Activated CD4-positive, alpha-beta T cell treated with anti-CD3 and anti-CD28 coated beads, Interleukin-2, amount 10 ng/mL, durations not matched to agents 7 days and 5 days (primary cell): ENCODE measurements at places on chromosomes 13 and 19.

- H3K4me1 ChIP-seq = peaks cover 24% of the 10 kb centered on the region
- peaks cover 33% of the 10 kb centered on the region for H3K36me3 ChIP-seq
- H3K27ac ChIP-seq = no peak overlapping the region
Measured at GRCh38 chr19:12202250-12202649, 39.4 kb downstream of the ZNF136 start.

DNA sequence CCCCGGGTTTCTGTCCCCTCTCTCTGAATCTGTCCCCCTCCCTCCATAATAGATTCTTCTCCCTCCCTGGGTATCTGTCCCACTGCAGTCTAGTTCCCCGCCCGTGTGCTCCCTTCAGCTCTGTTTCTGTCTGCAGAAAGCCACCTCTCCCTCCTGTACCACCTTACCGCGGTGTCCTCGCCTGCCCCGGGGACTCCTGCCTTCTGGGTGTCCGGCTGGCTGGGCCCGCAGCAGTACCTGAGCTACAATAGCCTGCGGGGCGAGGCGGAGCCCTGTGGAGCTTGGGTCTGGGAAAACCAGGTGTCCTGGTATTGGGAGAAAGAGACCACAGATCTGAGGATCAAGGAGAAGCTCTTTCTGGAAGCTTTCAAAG, 1.3 kb downstream of the FCGRT start:
- DNase-seq = no peak
- H3K4me3 ChIP-seq = peak overlapping the region; percentile 74
- H3K36me3 ChIP-seq = peaks cover 3% of the 10 kb centered on the region
- peaks cover 29% of the 10 kb centered on the region for H3K4me1 ChIP-seq

GRCh38 chr13:110230661-110231347, 76.2 kb downstream of the COL4A1 start:
- H3K36me3 ChIP-seq = no peaks in the 10 kb centered on the region
- no peak overlapping the region for H3K27ac ChIP-seq
- DNase-seq = no peak
- no peaks in the 10 kb centered on the region for H3K4me1 ChIP-seq

DNA sequence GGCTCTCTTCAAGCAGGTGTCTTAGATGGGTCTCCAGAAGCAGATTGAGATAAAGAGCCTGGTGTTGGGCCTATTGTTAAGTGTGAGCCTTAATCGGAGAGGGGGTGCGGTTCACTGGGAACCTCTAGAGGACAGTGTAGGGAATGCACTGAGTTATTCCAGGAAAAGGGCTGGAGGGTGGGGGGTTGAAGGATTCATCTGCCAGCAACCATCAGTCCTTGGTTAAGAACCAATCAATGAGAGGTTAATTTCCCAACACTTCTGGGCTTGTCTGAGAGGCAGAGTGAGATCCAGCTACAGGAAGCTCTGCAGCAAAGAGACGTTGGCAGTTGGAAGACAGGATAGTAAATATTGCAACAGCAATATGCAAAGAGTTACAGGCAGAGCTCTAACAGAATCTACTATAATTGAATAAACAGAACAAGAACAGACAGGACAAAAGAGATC, 28.7 kb downstream of the CYP4F2 start:
- H3K4me1 ChIP-seq = peaks cover 18% of the 10 kb centered on the region
- H3K36me3 ChIP-seq = no peaks in the 10 kb centered on the region
- H3K4me3 ChIP-seq = no peak overlapping the region
- H3K27me3 ChIP-seq = peaks cover 8% of the 10 kb centered on the region

GRCh38 chr19:11446652-11447301, 11.3 kb downstream of the PRKCSH start:
- H3K4me1 ChIP-seq = no peaks in the 10 kb centered on the region
- H3K4me3 ChIP-seq = no peak overlapping the region
- peaks cover 12% of the 10 kb centered on the region for H3K36me3 ChIP-seq
- no peak overlapping the region for H3K27ac ChIP-seq

DNA sequence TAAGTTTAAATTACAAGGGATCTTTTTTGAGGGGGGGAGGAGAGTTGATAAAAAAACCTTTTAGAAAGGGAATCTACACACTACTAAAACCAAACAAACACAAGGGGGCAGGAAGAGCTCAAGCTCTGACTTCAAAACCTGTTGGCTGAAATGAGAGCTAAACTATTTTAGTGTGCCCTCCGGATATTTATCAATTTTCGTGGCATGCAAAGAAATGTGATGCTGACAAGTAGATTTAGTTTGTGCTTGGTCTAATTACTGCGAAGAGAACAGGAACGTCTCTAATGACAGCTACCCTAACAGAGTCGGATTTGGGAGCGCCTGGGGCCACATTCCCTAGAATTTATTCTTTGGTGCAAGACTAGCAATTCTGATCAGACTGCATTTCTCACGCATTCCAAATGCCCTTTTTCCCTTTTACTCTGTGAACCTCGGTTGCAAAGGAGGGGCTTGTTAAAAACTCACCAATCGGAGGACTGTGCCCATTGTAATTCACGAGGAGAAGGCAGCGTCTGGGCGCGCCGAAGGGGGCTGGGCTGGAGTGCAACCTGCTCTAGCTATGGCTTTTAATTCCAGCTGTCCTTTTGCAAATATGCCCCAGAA, 802 bp upstream of the FREM2 start:
- no peak for DNase-seq
- no peaks in the 10 kb centered on the region for H3K36me3 ChIP-seq
- H3K27ac ChIP-seq = no peak overlapping the region
- H3K27me3 ChIP-seq = peaks cover 21% of the 10 kb centered on the region
- no peaks in the 10 kb centered on the region for H3K4me1 ChIP-seq

DNA sequence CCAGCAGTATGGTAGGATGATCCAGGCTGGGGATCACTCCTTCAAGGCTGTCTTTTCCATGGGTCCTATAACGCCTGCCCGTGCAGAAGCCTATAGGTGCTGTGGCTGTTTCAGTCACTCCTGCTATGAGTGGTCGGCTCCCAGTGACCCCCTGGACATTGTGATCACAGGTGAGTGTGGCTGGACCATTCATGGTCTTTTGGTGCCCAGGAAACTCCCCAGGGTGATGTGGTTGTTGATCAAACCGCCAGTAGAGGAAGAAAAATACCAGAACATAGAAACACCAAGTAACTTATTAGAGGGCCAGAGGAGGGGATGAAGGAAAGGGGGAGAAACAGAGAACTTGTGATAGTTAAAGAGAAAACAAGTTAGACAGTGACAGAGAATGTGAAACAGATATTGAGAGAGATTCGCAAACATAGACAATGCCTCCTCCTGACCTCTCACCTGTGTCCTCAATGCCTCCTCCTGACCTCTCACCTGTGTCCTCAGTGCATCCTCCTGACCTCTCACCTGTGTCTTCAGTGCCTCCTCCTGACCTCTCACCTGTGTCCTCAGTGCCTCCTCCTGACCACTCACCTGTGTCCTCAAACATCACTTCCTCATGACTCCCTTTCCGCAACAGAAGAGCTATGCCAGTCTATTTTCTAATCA, 19.4 kb downstream of the LAIR2 start:
- H3K27ac ChIP-seq = peak overlapping the region; percentile 83
- peaks cover 62% of the 10 kb centered on the region for H3K4me1 ChIP-seq
- no peak for DNase-seq
- peak overlapping the region; percentile 68 for H3K4me3 ChIP-seq

- H3K4me3 ChIP-seq = no peak overlapping the region
- no peak for DNase-seq
- no peaks in the 10 kb centered on the region for H3K36me3 ChIP-seq
- H3K27ac ChIP-seq = no peak overlapping the region
Measured at GRCh38 chr19:34881982-34882381, 44.7 kb upstream of the ZNF30 start.

DNA sequence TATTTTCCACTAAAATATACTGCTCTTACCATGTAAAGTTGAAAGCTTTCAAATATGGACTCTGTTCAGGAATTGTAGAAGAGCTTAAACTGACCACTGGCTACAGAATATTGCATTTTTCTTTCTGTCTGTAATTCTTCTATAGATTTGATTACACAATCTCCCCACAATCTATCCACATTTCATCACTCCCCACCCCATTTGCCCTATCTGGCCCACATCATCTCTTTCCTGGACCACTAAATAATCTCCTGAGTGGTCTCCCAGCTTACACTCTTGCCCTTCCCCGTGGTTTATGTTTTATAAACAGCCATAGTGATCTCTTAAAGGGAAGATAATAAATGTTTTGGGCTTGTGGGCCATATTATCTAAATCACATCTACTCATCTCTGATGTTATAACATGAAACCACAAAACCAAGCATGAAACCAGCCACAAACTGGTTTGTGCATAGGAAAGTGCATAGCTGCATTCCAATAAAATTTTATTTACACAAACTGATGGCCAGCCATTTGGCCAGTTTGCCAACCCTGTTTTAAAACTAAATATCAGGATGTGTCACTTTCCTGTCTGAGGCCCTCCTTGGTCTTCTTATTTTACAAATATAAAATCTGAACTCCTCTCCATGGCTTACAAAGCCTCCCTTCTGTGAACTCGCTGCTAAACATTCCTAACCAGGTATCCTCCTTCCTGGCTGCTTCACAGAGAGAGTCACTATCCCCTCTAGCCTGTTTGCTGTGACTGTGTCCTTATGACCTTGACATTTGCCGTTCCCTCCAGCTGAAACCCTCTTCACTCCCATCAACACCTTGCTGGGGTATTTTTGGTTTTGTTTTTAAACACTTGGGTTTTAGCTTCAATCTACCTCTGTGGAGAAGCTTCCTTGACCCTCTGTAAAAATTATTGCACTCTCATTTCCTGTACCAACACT, 500.9 kb downstream of the GPC6 start:
- H3K36me3 ChIP-seq = no peaks in the 10 kb centered on the region
- no peak for DNase-seq
- H3K4me3 ChIP-seq = no peak overlapping the region
- H3K27me3 ChIP-seq = no peaks in the 10 kb centered on the region
- H3K4me1 ChIP-seq = no peaks in the 10 kb centered on the region

DNA sequence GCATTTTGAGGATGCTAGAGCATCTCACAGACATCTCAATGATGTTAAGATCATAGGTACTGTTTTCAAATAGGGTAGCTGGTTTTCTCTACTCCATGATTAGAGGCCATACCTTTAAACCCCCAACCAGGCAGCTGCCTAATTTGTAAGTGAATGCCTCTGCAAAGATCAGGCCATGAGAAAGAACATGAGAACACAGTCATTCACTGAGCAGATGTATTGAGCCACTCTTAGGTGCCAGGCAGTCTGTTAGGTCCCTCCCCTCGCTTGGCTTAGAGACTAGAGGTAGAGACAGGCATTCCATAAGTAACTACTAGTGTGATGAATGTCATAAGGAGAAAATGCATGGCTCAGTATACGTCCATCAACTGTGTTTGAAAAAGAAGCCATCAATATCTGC, 410.0 kb downstream of the FGF9 start:
- peaks cover 31% of the 10 kb centered on the region for H3K4me1 ChIP-seq
- H3K27me3 ChIP-seq = peaks cover 4% of the 10 kb centered on the region
- no peak overlapping the region for H3K27ac ChIP-seq
- H3K36me3 ChIP-seq = no peaks in the 10 kb centered on the region
- no peak for DNase-seq

- no peak overlapping the region for H3K27ac ChIP-seq
- DNase-seq = no peak
Measured at GRCh38 chr19:3098141-3098514, 4.0 kb downstream of the GNA11 start.

DNA sequence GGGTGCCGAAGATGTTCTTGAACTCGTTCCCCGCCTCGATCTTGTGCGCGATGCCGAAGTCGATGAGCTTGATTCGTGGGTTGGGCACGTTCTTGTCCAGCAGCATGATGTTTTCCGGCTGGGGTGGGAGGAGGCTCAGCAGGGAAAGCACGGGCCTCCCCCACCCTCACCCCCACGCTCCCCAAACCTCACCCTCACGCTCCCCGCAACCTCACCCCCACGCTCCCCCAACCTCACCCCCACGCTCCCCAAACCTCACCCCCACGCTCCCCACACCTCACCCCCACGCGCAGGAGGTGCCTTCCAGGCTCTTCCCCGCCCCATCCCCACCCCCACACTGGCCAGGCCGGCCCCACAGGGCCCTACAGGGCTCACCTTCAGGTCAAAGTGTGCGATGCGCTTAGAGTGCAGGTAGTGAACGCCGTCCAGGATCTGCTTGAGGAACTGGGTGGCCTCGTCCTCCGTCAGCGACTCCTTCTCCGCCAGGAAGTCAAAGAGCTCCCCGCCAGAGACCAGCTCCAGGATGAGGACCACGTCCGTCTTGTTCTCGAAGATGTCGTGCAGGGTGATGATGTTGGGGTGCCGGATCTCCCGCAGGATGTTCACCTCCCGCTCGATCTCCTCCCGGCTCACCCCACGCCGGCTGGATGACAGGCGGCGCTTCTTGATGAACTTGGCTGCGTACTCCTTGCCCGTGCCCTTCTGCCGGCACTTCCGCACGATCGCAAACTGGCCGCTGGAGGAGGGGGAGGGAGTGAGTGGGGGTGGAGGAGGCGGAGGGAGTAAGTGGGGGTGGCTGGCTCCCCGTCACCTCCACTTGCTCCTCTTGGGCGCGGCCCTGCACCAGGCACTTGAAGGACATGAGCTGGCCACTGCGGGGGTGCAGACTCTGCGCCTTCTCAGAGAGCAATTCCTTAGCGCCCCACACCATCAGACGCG, 6.4 kb downstream of the DAPK3 start:
- no peak overlapping the region for H3K4me3 ChIP-seq
- H3K27ac ChIP-seq = no peak overlapping the region
- H3K36me3 ChIP-seq = peaks cover 24% of the 10 kb centered on the region
- no peaks in the 10 kb centered on the region for H3K27me3 ChIP-seq

GRCh38 chr19:51434456-51434855, 17.0 kb upstream of the SIGLEC10 start:
- DNase-seq = no peak
- H3K36me3 ChIP-seq = no peaks in the 10 kb centered on the region

- no peak overlapping the region for H3K27ac ChIP-seq
- no peaks in the 10 kb centered on the region for H3K36me3 ChIP-seq
- no peaks in the 10 kb centered on the region for H3K4me1 ChIP-seq
Measured at GRCh38 chr13:112326821-112327370, 49.3 kb upstream of the SPACA7 start.

- DNase-seq = no peak
- peaks cover 11% of the 10 kb centered on the region for H3K27me3 ChIP-seq
- H3K4me1 ChIP-seq = peaks cover 7% of the 10 kb centered on the region
Measured at GRCh38 chr13:99155821-99156220, 44.8 kb upstream of the UBAC2 start.

DNA sequence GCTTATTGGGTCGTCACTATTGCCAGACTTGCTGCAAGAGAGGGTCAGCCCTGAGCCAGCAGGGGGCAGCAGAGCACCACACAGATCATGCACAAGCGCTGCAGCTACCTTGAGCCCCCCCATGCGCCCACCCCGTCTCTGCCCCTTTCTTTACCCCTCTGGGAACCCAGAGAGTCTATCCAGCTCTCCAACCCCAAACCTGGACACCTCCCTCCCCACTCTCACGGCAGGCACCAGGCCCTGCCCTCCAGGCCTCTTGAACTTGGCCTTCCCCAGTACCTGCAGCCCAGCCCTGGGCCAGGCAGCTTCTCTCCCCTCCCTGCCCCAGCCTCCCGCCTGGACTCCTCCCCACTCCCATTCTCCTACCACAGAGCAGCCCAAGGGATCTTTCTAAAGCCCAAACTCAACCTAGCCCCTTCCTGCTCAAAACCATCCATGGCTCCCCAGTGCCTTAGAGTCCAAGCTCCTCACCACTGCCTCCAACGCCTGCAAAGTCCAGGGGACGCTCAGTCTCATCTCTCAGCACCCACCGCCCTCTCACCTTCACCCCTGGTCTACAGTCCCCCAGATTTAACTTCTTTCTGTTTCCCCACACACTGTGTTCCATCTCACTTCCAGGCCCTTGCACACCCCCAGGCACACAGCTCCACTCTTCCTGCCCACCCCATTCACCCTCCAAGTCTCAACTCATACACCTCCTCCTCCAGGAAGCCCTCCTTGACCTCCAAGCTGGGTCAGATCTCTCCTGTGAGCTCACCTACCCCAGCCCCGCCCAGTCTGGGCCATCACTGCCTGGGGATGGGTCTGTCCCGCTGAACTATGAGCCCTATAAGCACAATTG, 9.4 kb upstream of the CEACAM16 start:
- H3K27me3 ChIP-seq = peaks cover 13% of the 10 kb centered on the region
- DNase-seq = peak; percentile 80
- no peaks in the 10 kb centered on the region for H3K36me3 ChIP-seq
- peak overlapping the region; percentile 17 for H3K27ac ChIP-seq
- H3K4me3 ChIP-seq = no peak overlapping the region
